Esophagus mucosa (tissue), 1 donor: ENCODE measurements at places on chromosomes 5 and 9. TPM values are rescaled to one million over a fixed set of nuclear protein-coding genes. Genes with fewer than 3 reads are reported as not detected.

Gene CD14
- total RNA-seq: 6.7 TPM

Gene LECT2
- total RNA-seq: not detected

Gene ZDHHC11
- 11.2 TPM for total RNA-seq

DNA sequence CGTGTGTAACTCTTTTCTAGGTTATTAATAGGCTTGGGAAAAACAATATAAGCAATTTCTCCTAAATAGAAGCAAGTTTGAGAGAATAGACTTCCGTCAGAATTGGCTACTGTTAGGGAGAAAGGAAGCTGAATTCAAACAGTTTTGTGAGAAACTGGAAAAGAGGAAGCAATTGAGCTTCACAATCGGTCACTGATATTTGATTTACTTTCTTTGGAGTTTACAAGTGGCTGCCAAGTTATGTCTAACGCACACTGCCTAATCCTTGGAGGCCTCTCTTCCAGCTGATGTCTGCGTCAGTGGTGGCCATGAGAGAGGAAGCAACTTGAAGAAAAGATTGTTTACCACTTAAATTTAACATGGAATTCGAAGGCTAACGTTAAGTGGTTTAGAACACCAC, 319.5 kb downstream of the ADGRV1 start:
- no peak for ATAC-seq

GRCh38 chr5:130295235-130295634, 391.0 kb downstream of the CHSY3 start:
- no peak for ATAC-seq

DNA sequence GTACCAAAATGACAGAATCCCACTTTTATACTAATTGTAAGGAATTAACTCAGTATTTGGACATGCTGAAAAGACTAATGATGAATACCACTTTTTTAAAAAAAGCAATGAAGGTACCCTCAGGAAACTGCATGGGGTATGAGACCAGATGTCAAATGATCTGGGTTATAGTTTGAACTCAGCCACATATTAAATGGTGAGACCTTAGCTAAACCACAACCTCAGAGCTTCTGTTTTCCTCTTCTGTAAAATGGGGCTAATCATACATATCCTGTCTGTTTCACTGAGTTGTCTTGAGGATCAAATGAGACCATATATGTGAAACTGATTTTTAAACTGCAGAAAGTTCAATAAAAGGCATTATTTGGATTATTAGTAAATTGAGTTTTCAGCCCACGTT, 238.4 kb downstream of the AP3B1 start:
- no peak for ATAC-seq

DNA sequence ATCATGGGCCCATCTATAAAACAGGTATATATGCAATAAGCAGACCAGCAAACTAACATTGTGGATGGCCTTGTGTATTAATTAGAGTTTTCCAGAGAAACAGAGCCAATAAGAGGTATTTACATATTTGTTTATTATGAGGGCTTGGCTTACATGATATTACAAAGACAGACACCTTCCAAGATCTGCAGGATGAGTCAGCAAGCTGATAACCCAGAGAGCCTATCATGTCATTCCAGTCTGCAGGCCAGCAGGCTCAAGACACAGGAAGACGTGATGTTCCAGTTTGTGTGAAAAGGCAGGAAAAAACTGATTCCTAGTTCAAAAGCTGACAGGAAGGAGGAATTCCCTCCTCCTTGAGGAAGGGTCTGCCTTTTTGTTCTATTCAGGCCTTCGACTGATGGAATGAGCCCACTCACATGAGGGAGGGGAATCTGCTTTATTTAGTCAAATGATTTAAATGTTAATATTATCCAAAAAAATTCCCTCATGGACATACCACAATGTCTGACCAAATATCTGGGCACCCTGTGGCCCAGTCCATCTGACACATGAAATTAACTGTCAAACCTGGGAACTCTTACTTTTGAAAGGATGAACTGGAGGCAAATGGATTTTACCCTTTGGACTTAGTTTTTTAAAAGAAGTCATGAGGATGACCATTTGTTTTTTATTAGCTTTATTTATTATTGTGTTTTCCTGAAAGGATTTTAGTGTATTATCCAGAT, 161.2 kb upstream of the CHD1 start:
- ATAC-seq: no peak

DNA sequence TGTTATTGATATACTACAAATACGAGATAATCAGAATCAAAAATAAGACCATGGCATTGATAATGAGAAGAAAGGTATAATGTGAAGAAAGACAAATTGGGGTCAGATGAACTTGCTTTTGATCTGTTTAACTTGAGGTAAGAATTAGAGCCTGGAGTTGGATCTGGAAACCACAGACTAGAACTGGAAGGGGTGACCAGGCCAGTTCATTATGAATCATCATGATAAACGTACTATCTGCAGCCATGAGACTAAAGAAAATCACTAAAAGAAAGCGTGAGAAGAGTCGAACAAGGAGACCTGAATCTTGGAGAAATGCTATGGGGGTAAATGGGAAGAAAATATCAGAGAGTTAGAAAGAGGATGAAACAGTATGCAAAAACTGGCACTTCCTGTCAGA, 967.5 kb downstream of the NR2F1-AS1 start:
- no peak for ATAC-seq

DNA sequence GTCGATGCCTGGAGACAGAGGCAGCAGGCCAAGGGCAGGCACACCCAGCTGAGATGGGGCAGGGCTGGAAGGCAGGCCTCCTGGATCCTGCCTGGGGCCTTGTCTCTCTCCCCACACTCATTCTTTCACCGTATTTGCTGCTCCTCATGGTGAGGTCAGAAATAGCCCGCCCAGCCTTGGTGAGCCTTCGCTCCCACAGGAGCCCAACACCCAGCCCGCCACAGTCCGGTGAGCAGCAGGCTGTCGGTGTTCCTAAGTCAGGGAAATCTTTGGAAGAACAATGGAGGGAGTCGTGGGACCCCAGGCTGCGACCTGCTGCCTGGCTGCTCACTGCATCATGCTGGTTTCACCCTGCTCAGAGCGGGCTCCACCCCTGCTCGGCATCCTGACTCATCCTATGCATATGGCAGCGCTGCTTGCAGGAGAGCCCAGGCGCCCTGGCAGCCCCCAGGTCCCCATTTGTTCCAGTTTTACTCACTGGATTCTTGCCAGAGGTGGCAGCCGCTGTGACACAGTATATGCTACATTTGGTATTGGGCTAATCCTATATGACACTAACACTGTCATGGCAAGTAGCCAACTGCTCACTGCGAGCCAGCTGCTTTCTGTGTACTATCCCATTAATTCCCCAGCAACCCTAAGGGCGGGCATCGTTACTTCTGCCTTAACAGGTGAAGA, 53.2 kb upstream of the NCS1 start:
- peak; percentile 59 for ATAC-seq

DNA sequence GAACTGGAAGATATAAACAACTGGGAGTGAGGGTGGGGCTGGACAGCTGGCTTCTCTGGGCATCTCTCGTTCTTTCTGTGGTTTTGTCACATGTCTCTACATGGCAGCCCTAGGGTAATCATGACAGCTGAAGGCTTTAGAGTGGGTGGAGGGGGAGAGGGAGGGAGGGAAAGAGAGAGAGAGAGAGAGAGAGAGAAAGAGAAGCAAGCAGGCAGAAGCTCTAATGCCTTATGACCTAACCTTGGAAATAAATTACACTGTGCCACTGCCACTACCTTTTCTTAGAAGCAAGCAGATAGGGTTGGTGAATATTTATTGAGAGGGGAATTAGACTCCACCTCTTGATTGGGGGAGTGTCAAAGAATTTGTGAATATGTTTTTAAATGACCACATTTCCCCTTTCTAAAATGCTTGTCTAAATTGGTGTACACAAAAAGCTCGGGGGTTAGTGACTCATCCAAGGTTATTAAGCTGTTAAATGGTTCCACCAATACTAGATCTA, 2.6 kb upstream of the DAPK1 start:
- no peak for ATAC-seq

GRCh38 chr5:126007841-126008240, 415.4 kb upstream of the GRAMD2B start:
- no peak for ATAC-seq

- no peak for ATAC-seq
Observed at GRCh38 chr9:5994493-5994892, 20.9 kb downstream of the RANBP6 start.

DNA sequence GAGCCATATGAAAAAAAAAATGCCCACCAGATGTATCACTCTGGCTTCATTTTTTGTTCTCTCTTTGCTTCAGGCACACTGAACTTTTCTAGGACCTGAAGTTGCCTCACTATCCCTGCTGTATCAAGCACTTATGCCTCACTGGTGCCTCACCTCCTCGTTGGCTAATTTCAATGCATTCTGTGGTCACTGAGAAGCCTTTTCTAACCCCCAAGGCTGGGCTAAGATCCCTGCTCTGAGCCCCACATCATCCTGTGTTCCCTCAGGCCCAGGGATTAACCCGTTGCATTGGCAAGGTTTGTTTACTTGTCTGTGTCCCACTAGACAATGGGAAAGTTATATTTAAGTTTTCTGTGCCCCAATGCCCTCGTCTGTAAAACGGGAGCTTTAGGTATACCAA, 362.7 kb downstream of the OSTF1 start:
- no peak for ATAC-seq
